ENCODE measurements at places on chromosomes 7 and 10. TPM values are rescaled to one million over a fixed set of nuclear protein-coding genes. Genes with fewer than 3 reads are reported as not detected.

DNA sequence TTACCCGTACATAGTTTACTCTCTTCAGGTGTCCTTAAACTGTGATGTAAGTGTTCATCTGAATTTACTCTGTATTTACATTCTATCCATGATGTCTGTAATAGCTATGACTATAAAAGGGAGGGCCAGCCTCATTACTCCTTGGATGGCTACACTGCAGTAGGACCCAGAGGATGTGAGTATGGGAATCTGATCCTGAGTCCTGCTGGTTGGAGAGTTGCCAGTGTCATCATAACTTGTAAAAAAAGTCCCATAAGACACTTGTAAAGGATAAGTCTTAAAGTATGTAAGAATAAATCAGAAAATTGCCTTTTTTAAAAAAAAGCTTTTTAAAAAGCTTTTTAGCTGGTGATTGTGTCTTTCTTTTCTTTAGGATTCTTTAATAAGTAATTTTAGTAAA lies 95.4 kb downstream of the PPP1R9A start:
- no peak for DNase-seq
- H3K27ac ChIP-seq = no peak overlapping the region
- H3K36me3 ChIP-seq = no peaks in the 10 kb centered on the region
- H3K27me3 ChIP-seq = no peaks in the 10 kb centered on the region

SORBS1 gene
- total RNA-seq = 416 TPM

DNA sequence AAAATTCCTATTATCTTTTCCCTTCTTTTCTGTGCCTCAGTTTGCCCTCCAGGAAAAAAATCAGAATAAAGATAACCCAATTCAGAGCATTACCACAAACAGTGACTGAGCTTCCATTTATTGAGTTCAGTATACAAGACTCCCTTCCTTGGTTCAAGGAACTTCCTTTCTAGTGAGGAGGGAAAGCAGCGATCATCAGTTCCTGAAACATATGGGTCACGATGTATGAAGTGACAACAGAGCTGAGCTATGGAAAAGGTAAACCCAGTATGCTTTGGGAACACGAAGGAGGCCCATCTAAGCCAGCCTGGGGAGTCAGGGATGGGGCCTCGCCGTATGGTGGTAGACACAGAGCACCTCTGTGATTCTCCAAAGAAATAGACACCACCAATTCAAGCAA lies 15.8 kb downstream of the C10orf71 start:
- no peaks in the 10 kb centered on the region for H3K36me3 ChIP-seq
- H3K27ac ChIP-seq = no peak overlapping the region
- H3K4me1 ChIP-seq = no peaks in the 10 kb centered on the region

GRCh38 chr10:102352066-102352715 lies 43.3 kb upstream of the NFKB2 start:
- no peaks in the 10 kb centered on the region for H3K27me3 ChIP-seq
- H3K27ac ChIP-seq = no peak overlapping the region
- H3K36me3 ChIP-seq = peaks cover 39% of the 10 kb centered on the region
- no peak for DNase-seq

GRCh38 chr7:28479507-28479947 lies 67.2 kb downstream of the CREB5 start:
- H3K4me3 ChIP-seq = no peak overlapping the region
- peaks cover 3% of the 10 kb centered on the region for H3K4me1 ChIP-seq
- H3K36me3 ChIP-seq = no peaks in the 10 kb centered on the region
- no peak overlapping the region for H3K27ac ChIP-seq

GRCh38 chr10:5832946-5833345 lies 19.7 kb upstream of the GDI2 start:
- no peaks in the 10 kb centered on the region for H3K27me3 ChIP-seq
- DNase-seq = no peak
- no peaks in the 10 kb centered on the region for H3K4me1 ChIP-seq
- H3K4me3 ChIP-seq = no peak overlapping the region

ANXA8 gene
- total RNA-seq = not detected

DNA sequence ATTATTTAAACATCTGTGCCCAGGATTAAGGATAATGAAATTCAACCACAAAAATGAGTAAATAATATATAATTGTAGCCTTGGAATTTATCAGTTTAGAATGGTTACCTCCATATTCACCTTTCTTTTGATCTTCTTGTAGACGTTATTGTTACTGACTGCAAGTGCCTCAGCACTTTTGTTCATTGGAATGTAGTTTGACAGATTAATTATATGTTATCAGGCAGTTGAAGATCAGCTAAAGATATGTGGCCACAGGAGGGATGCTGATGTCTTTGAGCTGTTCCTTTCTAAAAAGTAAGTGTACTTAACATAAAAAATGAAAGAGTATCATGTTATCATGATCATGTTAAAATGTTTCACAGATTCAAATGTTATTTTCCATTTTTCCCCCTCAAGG lies 5.6 kb downstream of the LRRC72 start:
- no peaks in the 10 kb centered on the region for H3K27me3 ChIP-seq
- H3K36me3 ChIP-seq = no peaks in the 10 kb centered on the region
- no peak for DNase-seq
- H3K4me1 ChIP-seq = no peaks in the 10 kb centered on the region

DNA sequence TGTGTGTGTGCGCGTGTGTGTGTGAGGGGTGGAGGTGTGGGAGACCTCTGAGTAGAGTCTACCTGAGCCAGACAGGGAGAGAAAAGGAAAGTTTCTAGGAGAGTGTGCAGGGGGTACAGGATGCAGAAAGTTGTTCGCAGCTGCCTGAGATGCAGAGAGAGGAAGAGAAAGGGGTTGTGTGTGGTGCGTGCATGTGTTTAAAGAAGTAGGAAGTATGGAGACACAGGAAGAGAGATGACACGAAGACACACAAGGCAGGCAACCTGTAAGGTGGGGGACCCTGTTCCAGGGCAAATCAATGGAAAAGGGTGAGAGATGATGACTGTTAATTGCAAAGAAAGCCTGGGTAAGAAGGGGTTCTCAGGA lies 52.2 kb downstream of the C10orf105 start:
- H3K27me3 ChIP-seq = no peaks in the 10 kb centered on the region
- no peak overlapping the region for H3K27ac ChIP-seq
- DNase-seq = no peak
- H3K36me3 ChIP-seq = no peaks in the 10 kb centered on the region
- no peak overlapping the region for H3K4me3 ChIP-seq

GRCh38 chr10:14617852-14618251 lies 156.8 kb downstream of the FAM107B start:
- no peak overlapping the region for H3K27ac ChIP-seq
- no peaks in the 10 kb centered on the region for H3K36me3 ChIP-seq
- no peaks in the 10 kb centered on the region for H3K4me1 ChIP-seq
- H3K27me3 ChIP-seq = no peaks in the 10 kb centered on the region

DNA sequence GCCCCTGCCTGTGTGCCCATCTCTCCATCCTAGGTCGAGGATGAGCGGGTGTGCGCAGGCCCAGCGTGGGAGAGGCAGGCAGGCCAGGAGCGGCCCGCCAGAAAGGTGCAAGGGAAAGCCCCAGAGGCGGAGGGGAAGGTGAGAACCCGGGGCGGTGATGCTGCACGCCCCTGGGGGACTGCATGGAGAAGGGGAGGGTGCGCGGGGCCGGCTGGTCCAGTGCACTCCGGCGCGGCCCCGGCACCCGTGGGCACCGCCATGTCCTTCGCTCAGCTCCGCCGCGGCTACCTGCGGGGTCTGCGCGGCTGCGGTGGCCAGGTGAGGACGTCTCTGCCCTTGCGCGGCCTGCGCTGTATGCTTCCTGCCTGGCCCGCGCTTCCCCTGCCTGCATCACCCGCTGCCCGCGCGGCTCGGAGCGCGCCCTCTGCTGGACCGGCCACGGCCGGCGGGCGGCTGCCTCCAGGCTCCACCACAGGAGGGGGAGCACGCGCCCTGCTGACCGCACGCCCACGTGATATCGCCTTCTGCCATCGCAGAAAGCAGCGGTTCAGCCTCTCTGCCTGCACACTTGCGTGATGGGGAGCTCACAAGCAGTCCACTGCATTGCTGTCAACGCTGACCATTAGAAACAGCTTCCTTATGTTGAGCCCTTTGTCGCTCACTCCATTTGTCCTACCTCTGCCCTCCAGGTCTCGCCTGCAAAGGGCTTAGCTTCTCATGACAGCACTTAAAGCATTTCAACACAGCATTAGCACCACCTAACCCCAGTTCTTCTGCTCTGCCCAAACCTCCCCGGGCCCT lies 73.9 kb downstream of the CXCL12 start:
- H3K36me3 ChIP-seq = no peaks in the 10 kb centered on the region
- DNase-seq = peak; percentile 92
- peaks cover 5% of the 10 kb centered on the region for H3K4me1 ChIP-seq

- H3K27ac ChIP-seq = no peak overlapping the region
- H3K4me1 ChIP-seq = no peaks in the 10 kb centered on the region
- H3K36me3 ChIP-seq = no peaks in the 10 kb centered on the region
- DNase-seq = no peak
- no peak overlapping the region for H3K4me3 ChIP-seq
Observed at GRCh38 chr7:150479023-150479716, 28.7 kb downstream of the GIMAP8 start.

SLC39A12 gene
- total RNA-seq = not detected

- no peak for DNase-seq
- H3K36me3 ChIP-seq = no peaks in the 10 kb centered on the region
- no peaks in the 10 kb centered on the region for H3K4me1 ChIP-seq
- H3K4me3 ChIP-seq = no peak overlapping the region
- no peak overlapping the region for H3K27ac ChIP-seq
Observed at GRCh38 chr7:28008171-28008570, 172.4 kb downstream of the JAZF1 start.

DNA sequence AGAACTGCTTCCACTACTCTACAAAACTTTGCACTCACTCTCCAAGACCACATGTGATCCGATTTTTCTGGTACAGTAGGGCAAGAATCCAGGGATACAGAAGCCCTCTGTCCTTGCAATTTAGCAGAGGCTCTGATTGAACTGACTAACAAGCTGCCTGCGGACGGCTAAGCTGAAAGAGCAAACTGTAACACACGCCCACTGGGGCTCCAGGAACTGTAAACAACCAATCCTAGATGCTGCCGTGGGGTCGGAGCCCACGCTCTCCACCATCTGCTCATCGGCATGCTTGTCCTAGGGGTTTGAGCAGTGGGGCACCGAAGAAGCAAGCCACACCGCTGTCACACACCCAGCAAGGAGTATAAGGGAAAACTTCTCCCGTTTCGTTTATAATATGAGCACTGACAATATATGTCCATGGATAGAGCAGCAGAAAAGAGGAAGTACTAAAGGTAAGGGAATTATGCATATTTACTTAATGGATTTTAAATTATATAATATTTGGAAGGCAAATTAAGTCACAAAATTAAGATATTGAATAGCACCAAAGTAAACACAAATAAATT lies 634.4 kb upstream of the POT1 start:
- no peaks in the 10 kb centered on the region for H3K4me1 ChIP-seq
- H3K36me3 ChIP-seq = no peaks in the 10 kb centered on the region
- no peaks in the 10 kb centered on the region for H3K27me3 ChIP-seq

DNA sequence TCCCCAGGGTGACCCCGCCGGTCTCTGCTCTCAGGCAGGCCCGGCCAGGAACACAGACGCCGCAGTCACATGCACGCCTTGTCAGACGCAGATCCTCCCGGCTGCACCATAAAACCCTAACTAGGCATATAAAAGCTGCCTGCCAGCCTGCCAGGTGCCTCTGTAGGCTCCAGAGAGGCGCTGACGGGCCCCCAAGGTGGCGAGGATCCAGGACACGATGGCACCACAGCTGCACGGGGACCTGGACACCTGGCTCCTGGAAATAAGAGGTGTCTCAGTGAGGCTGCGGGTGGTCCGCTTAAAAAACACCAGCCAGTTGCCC lies 21.9 kb upstream of the GDF10 start:
- no peak overlapping the region for H3K4me3 ChIP-seq
- H3K27ac ChIP-seq = no peak overlapping the region
- no peaks in the 10 kb centered on the region for H3K4me1 ChIP-seq

MSRB2 gene
- total RNA-seq = 38.0 TPM

DNA sequence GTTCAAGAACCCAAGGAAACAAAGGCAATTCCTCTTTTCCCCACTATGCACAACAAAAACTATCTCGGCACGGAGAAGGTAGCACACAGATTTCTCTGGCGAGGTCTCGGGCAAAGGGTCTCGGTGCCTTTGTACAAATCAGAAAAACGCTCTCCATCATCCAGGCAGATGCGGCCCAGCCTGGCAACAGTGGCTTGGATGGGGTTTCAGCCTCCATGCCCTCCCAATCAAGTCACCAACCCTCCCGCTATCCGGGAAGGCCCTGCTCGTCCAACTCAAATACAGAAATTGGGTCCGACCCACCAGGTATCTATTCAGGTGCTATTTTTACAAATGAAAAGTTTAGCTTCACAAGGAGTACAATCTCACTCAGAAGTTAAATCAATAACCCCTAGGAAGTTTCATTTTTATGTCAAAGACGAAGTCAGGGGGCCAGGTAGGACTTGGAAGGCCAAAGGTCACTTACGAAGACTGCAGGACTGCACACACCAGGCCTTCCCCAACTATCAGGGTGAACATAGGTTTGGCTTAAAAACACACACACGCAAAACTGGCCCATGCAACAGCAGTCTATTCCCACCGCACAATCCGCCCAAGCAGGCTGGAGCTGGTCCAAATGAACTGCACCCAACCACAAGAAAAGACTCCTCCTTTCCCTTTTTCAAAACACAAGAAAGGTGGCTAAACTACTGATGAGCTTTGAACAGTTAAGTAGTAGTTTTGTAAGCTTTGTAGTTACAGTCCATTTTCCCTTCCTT lies 43.0 kb downstream of the GNA12 start:
- H3K27ac ChIP-seq = peak overlapping the region; percentile 55
- no peaks in the 10 kb centered on the region for H3K36me3 ChIP-seq
- DNase-seq = no peak
- H3K27me3 ChIP-seq = no peaks in the 10 kb centered on the region
- no peaks in the 10 kb centered on the region for H3K4me1 ChIP-seq

FANK1 gene
- not detected for total RNA-seq

GRCh38 chr7:24866004-24866615 lies 108.8 kb upstream of the GSDME start:
- DNase-seq = no peak
- H3K4me1 ChIP-seq = no peaks in the 10 kb centered on the region
- no peak overlapping the region for H3K4me3 ChIP-seq

NACAD gene
- 7.1 TPM for total RNA-seq

SCART1 gene
- 4.8 TPM for total RNA-seq

- no peak overlapping the region for H3K27ac ChIP-seq
- H3K4me1 ChIP-seq = peaks cover 14% of the 10 kb centered on the region
- H3K4me3 ChIP-seq = no peak overlapping the region
- H3K36me3 ChIP-seq = peaks cover 10% of the 10 kb centered on the region
- no peak for DNase-seq
Observed at GRCh38 chr10:15141136-15142054, 27.1 kb downstream of the NMT2 start.

DNA sequence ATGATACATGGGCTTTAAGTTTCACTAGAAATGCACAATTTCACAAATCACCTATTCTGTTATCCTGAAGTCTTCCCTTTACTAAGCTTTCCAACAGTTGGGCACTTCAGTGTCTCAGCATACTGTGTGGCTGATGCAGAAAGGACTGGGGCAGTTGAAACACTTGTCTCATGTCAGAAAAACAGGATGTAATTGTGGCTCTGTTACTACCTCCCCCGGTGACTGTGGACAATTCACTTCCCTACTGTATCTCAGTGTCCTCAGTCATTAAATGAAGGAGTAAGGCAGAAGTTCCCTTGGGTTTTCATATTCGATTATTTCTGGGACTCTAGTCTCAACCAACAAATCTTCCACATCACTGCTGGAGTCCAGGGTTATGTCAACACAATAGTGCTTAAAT lies 17.9 kb downstream of the ANKRD22 start:
- H3K27ac ChIP-seq = no peak overlapping the region
- H3K36me3 ChIP-seq = no peaks in the 10 kb centered on the region
- H3K4me1 ChIP-seq = peaks cover 3% of the 10 kb centered on the region
- H3K27me3 ChIP-seq = no peaks in the 10 kb centered on the region

CLRN3 gene
- total RNA-seq = not detected

FGF8 gene
- total RNA-seq = not detected
